ENCODE measurements at places on chromosomes 11 and 22.

DNA sequence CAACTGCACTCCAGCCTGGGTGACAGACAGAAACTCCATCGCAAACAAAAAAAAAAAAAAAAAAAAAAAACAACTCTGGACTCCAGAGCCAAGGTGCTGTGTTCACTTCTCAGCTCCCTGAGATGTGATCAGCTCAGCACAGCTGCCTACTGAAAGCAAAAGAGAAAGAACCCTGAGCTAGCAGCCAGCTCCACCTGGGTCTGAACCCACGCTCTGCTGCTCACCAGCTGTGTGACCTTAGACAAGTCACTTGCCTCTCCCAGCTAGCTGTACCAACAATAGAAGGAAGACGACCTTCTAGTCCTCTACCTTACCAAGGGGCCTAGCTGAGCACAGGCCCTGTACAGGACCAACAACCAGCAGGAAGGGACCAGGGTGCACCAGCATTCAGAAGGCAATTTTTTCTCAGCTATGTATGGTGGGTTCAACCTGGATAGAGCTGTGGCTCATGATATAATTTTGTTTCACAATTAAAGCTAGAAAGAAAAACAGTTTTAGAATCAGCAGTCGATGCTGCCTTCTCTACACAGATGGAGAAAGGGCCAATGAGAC, 3.8 kb downstream of the DGCR2 start:
- peak; percentile 65 for DNase-seq

GRCh38 chr22:29946220-29946619, 63.2 kb downstream of the MTMR3 start:
- no peak for DNase-seq

GRCh38 chr11:96293598-96294021, 49.4 kb downstream of the MAML2 start:
- DNase-seq: no peak

DNA sequence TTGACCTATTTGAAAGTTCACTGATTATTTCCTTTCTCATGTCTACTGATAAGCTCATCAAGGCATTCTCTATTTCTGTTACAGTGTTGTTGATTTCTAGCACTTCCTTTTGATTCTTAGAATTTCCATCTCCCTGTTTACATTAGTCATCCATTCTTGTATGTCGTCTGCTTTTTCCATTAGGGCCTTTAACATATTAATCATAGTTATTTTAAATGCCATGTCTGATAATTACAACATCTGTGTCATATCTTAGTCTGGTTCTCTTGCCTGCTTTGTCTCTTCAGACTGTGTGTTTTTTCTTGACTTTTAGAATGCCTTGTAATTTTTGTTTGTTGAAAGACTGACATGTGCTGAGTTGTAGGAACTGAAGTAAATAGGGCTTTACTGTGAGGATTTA, 602.1 kb downstream of the SOX6 start:
- DNase-seq: no peak

- no peak for DNase-seq
Observed at GRCh38 chr11:35141571-35141971, 2.6 kb downstream of the CD44 start.

GRCh38 chr11:1055990-1056771, 18.5 kb upstream of the MUC2 start:
- DNase-seq: no peak

DNA sequence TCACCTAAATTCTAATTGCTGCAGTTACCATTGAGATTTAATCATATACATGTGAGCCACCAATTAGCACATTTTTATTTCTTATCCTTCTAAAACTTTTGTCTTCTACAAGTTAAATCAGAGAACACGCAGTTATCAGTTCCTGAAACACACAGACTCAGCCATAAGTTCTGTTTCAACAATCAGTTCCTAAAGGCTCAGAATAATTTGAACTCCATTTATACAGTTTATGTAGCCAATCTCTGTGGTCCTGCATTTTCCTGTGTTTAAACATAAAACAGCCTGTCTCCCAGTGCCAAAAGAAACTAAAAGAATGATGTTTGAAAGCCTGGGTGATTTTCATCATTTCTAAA, 2.9 kb downstream of the PLAAT3 start:
- DNase-seq: no peak

- DNase-seq: peak; percentile 89
Observed at GRCh38 chr11:86955361-86956120, at the start of gene FZD4. Gene FZD4, minus strand, starts transcription at chr11:86955395. Its CDS starts 310 bp downstream, at chr11:86955085.

- DNase-seq: no peak
Observed at GRCh38 chr11:106331176-106331575, 253.7 kb downstream of the AASDHPPT start.

DNA sequence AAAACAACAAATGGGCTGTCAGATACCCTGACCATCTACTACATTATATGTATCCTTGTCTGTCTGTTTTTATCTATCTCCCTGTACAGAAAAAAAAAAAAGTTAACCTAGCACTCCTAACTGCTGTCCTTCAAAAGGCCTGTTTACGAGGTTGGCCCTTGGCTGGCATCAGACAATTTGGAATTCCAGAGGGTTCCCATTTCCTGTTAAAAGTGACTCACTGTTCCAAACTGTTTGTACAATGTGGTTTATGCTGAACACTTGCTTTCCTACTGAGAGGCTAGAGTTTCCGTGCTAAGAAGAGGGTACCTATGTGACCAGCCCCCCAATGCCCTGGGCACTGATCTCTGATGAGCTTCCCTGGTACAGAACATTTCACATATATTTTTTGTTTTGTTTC, 65.9 kb upstream of the HMGXB4 start:
- no peak for DNase-seq

DNA sequence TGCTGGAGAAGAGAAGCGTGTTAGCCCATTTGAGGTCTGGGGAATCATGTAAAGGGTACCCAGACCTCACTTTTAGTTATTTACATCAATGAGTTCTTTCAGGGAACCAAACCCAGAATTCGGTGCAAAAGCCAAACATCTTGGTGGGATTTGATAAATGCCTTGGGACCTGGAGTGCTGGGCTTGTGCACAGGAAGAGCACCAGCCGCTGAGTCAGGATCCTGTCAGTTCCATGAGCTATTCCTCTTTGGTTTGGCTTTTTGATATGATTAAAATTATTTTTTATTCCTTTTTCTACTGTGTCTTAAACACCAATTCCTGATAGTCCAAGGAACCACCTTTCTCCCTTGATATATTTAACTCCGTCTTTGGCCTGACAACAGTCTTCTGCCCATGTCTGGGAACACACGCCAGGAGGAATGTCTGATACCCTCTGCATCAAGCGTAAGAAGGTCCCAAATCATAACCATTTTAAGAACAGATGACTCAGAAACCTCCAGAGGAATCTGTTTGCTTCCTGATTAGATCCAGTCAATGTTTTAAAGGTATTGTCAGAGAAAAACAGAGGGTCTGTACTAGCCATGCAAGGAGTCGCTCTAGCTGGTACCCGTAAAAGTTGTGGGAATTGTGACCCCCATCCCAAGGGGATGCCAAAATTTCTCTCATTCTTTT, 65.2 kb downstream of the ALX4 start:
- no peak for DNase-seq

DNA sequence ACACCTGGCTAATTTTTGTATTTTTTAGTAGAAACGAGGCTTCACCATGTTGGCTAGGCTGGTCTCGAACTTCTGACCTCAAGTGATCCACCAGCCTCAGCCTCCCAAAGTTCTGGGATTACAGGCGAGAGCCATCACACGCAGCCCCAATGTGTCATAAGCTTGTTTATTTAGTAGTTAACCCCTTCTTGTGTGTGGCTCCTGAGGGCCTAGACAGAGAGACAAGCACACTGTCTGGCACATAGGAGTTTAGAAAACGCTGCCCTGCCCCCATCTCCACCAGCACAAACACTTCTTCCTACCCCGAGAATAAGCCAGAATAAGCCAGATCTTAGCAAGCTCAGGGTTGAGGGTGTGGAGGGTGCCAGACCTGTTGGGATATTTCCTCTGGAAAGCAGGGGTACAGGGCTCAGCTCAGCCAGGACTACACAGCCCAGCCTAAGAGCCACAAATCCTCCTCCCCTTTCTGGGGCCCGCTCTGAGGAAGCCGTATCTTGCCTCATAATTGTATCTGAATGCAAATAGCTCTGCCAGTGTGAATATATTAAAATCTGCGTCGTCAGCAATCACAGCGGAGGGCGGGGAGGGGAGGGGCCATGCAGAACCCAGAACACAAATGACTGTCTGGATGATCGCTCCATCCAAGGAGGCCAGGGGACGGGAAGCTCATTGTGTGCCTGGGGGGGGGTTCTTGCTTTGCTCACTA, 247.3 kb downstream of the MN1 start:
- peak; percentile 50 for DNase-seq

GRCh38 chr22:26968859-26969523, 311.6 kb downstream of the MIAT start:
- DNase-seq: no peak

GRCh38 chr11:25734591-25735211, 597.2 kb upstream of the ANO3 start:
- DNase-seq: no peak

GRCh38 chr11:64887234-64887756, 8.9 kb upstream of the EHD1 start:
- no peak for DNase-seq

DNA sequence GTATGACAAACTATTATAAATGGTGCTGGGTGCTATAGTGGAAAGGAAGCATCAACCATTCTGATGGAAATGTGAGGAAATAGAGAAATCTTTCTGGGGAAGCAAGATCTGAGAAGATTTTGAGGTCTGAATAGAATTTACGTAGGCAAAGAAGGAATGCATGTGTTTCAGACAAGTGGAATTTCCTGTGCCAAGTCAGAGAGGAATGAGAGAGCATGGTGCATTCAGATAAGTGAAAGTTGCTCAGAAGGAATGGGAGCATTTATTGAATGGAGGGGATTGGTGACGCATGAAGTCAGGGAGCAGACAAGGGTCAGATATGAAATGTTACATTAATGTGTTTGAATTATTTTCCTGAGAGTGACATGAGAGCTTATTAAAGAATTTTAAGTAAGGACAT, 725.5 kb downstream of the METTL15 start:
- DNase-seq: no peak

DNA sequence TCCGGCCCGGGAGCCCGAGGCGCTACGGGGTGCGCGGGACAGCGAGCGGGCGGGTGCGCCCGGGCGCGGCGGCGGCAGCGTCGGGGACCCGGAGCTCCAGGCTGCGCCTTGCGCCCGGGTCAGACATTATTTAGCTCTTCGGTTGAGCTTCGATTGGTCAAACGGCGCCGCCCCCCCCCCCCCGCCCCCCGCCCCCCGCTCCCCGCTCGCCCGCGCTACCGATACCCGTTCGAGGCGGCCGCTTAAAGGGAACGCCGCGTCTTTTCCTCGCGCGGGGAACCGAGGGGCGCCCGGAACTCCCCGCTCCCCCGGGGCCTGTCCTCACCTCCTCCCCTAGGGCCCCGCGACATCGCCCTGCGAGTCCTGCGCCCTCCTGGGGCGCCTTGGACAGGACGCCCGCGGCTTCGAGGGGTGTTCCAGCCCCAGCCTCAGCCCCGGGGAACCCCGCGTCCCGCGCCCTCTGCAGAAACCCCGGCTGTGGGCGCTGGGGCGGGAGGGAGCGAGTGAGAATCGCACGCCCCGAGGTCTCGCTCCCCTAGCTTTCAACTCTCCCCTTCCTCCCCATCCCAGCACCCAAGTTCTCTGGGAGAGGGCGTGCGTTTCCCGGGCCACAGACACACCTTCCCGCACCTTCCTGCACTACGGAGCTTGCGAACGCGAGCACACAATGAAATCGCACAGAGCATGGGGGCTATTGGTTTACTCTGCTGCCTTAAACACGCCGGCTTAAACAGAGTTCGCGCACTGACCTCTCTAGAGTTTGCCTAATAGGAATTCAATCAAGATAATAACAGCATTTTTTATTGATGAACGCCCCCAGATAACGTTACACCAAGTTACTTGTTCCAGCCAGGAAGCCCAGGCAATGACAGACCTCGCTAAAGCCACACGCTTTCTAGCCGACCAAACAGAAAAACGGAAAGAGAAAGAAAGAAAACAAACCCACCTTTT, at the start of gene BDNF:
TSS of gene BDNF (minus strand) at position 105 of the 951 bp plus-strand sequence. CDS start 41,891 bp downstream, outside the sequence.
- DNase-seq: no peak

- DNase-seq: no peak
Observed at GRCh38 chr11:134017511-134018430, 51.1 kb upstream of the JAM3 start.

DNA sequence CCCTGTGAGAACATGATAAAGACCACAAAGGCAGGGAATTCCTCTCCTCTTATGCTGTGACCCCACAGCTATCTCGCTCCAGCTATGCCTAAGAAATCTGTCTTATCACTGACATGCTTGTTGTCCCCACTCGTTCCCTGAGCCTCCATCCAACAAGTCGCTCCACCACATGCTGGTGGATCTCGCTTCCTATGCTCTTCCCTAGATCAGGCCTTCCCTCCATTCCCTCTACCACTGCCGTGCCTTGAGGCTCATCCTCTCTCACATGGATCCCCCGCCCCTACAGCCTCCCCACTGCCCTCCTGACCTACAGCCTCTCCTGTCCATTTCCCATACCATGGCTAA, 1.4 kb upstream of the DGAT2 start:
- no peak for DNase-seq

DNA sequence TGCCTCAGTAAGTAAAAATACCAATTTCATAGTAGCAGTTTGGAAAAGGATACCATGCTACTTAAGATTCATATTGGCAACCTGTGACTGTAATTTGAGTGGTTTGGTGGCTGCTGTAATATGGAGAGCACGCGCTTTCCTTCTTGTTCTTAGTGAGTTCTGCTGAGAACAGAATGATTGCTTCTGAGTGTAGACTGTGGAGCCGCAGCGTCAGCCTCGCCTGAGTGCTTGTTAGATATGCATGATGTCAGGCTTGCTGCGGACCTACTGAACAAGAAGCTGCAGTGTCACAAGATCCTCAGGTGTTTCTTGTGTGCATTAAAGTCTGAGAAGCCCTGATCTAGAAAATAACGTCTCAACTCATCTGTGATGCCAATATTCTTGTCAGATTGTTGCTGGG, 143.2 kb downstream of the ARHGAP42 start:
- DNase-seq: no peak

GRCh38 chr11:68012843-68013610, 2.9 kb downstream of the ALDH3B1 start:
- peak; percentile 55 for DNase-seq

DNA sequence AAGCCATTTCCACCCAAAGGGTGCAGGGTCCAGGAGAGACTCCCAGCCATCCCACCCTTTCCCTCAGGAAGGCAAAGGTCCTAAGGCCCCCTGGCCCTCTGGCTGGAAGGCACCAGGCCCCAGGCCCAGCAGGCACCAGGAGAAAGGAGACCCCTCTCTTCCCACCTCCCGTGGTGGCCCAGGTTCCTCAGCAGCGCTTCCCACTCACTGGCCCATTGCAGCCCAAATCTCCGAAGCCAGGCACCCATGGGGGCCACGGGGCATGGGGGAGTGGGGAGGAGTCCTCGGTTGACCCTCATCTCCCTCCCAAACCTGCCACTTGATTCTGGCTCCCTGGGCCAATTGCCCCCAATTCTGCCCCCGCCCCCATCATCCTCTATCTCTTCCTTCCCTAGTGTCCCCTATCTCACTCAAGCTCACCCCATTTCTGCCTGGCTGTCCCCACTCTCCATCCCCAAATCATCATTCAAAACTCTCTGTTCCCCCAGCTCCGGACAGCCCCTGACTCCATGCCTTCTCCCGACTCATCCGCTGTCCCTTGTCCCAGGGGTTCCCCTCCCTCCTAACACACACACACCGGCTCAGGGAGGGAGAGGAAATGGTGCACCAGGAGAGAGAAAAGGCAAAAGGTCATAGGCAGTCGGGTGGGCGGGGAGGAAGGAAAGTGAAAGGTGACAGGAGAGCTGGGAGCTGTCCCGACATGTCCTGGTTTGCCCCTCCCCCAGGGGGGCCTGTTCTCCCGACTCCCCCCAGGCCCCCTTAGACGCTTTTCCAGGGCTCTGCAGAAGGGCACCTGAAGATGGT, 1.2 kb downstream of the LIF start:
- no peak for DNase-seq

All from RPMI8226 (cell line).